ENCODE measurements at places on chromosomes 4 and X.
A peak's percentile ranks its signal among the peaks of the same experiment; 100 is the strongest.

- DNase-seq: no peak
Measured at GRCh38 chr4:143701365-143701764, 890 bp upstream of the FREM3 start.

- no peak for DNase-seq
Measured at GRCh38 chr4:1533501-1534064, 127.3 kb upstream of the NKX1-1 start.

DNA sequence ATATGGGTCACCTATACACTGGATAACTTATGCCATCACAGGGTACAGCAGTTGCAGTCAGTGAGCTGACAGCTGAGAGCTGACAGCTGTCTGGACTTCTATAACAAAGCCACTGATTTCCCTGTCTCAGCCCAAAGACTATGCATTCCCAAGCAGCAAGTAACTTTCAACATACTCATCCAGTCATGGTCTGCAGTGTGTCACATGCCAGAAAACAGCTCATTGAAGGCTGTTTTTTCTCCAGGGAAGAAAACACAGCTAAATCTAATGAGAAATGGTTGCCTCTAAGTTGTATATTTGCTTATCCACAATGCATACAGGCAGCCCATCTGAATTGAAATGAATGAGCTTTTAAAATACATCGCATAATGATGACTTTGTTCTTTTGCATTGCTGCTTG, 6.3 kb downstream of the KIAA1210 start:
- DNase-seq: no peak

DNA sequence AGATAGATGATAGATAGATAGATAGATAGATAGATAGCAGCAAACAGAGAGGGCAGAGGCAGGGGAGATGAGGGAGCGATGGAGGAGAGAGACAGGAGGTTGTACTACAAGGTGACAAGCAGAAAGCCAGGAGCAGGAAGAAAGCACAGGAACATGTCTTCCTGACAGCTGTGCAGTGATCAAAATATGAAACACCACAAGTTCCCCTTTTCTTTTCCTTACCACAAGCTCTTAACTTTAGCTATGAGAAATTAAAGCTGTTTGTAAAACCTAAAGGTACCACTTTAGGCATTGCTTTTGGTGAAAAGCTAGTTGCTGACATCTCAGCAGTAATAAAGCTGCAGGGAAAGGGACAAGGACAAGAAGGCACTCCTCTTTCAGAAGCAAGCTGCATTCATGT, 9.1 kb upstream of the MAGED4B start:
- no peak for DNase-seq

- DNase-seq: no peak
Measured at GRCh38 chr4:24867766-24868296, 45.0 kb downstream of the CCDC149 start.

- no peak for DNase-seq
Measured at GRCh38 chr4:98641906-98642668, 16.3 kb downstream of the TSPAN5 start.

DNA sequence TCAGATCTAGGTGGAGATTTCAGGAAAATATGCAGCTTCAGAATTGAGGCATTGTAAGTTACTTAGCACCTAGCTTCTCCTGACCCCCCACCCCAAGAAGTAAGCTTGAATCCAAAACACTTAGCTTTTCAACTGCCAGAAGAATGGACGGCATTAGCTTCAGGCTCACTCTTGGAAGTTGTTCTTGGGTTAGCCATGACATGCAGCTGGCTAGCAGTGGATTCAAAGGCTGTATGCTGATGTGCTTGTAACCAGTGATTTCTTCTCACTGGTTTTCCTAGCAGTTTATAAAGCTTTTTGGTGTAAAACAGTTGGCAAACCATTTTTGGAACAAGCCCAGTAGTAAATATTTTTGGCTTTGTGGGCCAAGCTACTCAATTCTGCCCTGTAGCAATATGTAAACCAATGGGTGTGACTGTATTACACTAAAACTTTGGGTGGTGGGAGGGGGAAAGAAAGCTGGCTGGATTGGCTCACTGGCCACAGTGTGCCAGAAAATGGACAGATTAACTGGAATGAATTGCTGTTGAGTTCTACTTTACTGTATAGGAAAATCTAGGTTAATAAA, 85.6 kb downstream of the SHROOM2 start:
- DNase-seq: no peak

DNA sequence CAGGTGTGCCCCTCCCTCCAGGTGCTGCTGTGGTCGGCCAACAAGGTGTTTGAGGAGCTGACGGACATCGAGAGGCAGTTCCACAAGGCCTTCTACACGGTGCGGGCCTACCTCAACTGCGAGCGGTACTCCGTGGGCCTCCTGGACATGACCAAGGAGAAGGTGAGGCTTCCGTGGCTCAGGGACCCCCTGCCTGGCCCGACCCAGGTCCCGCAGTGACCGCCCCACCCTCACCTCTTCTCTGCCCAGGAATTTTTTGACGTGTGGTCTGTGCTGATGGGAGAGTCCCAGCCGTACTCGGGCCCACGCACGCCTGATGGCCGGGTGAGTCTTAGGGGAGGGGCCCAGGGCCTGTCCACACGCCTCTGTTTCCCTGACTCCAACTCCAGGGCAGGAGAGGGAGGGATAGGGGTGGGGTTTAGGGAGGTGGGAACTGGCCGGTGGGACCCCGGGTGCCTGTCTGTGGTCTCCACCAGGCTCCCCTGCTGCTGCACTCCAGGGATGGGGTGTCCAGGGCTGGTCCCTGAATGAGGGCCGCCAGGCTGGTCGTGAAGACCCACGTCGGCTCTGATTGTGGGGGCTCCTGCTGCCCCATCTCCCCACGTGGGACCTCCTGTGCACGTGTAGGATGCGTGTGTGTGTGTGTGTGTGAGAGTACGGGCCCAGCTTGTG, 20.1 kb downstream of the ATP5ME start:
- DNase-seq: no peak

DNA sequence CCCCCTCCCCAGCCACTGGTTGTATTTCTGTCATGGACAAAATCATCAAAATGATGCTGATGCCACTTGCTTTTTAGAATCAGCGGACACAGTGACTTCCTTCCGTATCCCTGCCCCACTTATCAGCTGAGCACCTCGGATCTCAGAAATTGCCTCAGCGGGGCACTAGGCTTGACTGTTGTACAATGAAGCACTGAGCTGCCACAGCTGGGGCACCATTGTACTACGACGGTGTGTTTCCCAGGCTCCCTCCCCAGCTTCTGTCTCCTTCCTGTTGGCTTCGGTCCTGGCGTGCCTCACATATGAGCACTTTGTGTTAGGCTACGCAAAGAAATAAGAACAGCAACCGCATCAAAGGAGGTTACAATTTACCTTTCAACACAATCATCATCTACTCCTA, 82.4 kb downstream of the F11 start:
- no peak for DNase-seq

DNA sequence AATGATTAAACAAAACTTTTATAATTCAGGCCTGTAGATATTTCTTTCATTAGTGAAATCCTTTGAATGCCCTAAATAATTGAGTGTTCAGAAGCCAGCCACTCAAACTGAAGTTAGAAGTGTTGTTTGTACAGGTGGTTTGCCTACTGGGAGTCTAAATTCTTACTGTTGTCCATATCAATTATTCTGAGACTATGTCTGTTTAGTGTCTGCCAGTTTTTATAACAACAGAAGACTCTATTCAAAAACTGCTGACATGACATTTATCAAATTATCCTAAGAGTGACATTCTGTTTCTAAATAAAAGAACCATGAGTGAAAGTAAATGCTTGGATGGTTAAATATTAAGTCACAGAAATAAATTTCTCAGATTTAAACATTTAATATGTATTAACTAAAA, 375.1 kb downstream of the FAT4 start:
- no peak for DNase-seq

DNA sequence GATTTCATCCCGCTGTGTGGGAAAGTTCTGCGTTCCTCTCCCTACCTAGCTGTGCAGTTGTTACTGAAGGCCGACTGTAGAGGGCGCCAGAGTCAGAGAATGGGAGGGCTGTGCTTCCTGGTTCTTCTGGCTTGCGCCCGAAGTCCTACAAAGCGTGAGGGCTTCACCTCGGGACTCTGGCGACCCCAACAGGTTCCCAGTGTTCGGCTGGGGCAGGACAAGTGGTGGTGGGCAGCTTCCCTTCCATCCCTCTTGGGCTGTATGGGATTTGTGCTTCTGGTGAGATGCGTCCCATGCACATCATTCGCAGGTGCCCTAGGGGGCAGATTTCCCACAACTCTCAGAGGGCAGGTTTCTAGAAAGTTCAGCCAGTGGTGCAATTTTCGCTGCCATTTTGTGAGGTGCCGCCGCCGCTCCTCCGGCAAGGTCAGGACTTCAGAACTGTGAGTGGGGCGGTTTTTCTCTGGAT, 27.3 kb downstream of the CT45A1 start:
- peak; percentile 5 for DNase-seq

- no peak for DNase-seq
Measured at GRCh38 chr4:7625071-7625470, 190.3 kb upstream of the PSAPL1 start.

DNA sequence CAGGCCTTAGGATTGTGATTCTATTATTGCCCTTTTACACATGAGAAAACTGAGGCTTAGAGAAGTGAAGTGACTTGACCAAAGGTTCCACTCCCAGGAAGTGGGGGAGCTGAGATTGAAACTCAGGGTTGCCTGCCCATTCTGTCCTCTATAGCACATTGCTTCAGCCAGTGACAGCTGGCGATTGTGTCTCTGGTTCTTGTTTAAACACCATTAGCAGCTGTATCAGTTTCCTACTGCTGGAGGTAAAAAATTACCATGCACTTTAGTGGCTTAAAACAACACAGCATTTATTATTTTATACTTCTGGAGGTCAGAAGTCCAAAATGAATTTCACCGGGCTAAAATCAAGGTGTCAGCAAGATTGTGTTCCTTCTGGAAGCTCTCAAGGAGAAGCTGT, 205.8 kb upstream of the MAMLD1 start:
- no peak for DNase-seq

DNA sequence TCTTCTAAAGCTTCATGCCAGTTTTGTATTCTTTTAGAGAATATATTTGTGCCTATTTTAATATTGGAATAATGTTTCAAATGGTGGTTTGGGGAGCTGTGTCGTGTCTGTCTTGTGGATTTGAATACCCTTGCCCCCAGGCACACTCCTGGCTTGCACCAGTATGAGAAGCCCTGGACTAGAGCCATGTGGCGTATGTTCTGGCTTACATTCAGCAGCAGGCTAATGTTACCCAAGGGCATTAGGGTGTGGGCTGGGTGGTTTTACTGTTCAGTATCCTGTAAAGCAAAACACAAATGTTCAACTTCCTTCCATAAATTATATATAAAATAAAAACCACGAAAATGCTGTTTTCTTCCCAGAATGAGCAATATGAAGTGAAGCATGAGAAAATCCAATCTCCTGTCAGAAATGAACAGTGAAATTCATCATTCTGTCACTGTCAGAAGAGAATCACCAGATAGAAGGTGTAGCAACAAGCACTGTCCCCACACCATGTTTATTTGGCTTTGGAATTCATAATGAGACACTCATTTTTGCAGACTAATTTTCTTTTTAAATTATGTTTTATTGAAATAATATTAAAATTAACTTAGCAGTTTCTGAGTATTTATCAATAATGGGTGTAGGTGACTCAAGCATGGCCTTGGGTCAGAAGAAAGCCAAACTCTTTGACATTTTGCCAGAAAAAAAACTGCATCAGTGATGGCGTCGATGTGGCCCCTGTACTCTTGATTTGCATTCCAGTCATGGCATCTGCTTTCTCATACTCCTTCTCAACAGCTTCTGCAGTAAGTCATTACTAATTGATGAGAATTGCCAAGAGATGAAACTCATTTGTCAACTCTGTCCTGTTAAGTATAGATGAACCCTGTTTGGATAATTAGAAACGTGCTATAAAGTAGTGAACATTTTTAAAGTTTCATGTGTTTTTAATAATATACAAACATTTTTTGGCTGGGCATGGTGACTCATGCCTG, 43.8 kb downstream of the WWC2 start:
- no peak for DNase-seq

DNA sequence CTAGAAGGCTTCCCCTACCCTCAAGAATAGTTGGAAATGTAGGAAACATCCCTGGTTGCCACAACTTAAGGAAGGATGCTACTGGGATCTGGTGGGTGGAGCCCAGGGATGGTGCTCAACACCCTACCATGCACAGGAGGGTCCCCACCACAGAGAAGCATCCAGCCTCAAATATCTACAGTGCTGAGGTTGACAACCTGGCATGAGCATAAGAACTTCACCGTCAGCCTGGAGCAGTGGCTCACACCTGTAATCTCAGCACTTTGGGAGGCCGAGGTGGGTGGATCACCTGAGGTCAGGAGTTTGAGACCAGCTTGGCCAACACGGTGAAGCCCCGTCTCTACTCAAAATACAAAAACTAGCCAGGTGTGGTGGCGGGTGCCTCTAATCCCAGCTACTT, 24.0 kb upstream of the ASMTL start:
- no peak for DNase-seq

DNA sequence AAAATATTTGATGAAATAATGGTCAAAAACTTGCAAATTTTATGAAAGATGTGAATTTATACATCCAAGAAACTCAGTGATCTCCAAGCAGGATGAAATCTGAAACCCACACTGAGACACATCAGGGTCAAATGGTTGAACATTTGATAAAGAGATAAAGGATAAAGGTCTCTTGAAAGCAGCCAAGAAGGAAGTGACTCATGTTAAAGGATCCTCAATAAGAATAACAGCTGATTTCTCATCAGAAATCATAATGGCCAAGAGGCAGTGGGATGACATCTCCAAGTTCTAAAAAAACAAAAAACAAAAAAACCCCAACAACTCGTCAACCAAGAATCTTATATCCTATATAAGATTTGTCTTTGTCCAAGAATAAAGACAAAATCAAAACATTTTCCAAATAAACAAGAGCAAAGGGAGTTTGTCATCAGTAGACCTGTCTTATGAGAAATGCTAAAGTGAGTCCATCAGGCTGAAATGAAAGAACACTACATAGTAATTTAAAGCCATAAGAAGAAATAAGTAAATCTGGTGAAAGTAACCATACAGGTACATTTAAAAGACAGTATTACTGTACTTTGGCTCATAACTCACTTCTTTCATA, 121.7 kb downstream of the PDS5A start:
- no peak for DNase-seq

- no peak for DNase-seq
Measured at GRCh38 chr4:177519481-177520260, 77.4 kb upstream of the AGA start.

GRCh38 chrX:12441381-12442128, 303.3 kb downstream of the FRMPD4 start:
- DNase-seq: no peak

DNA sequence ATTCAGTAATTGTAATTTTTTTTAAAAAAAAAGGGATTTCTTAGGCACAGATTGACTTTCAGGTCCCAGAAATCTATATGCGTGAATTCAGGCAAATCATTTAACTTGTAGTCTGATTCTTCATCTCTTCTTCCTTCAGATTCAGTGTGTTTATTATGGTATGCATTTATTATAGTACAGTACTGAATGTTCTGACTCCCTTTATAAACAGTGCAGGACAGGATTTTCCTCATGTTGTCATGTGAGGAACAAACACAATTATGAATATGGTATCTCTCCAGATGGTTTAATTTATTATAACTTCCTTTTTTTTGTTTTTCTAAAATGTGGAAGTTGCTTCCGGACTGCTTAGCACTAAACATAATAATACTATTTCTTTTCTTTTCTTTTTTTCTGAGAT, 54.2 kb downstream of the RPS3A start:
- no peak for DNase-seq

GRCh38 chrX:97332963-97333362, 449.3 kb downstream of the RPA4 start:
- no peak for DNase-seq

GRCh38 chr4:115575851-115576250, 462.4 kb upstream of the NDST4 start:
- no peak for DNase-seq

Data from GM18507 (cell line).